ENCODE measurements at places on chromosomes 12 and 14. TPM values are rescaled to one million over a fixed set of nuclear protein-coding genes. Genes with fewer than 3 reads are reported as not detected.

- DNase-seq: no peak
Measured at GRCh38 chr14:63878792-63879191, 26.0 kb downstream of the SYNE2 start.

ADAMTS20 gene
- total RNA-seq: 0.09 TPM

- no peak for DNase-seq
Measured at GRCh38 chr14:80364274-80364673, 153.0 kb upstream of the DIO2 start.

GRCh38 chr12:112514926-112515642, 96.3 kb downstream of the PTPN11 start:
- no peak for DNase-seq

DNA sequence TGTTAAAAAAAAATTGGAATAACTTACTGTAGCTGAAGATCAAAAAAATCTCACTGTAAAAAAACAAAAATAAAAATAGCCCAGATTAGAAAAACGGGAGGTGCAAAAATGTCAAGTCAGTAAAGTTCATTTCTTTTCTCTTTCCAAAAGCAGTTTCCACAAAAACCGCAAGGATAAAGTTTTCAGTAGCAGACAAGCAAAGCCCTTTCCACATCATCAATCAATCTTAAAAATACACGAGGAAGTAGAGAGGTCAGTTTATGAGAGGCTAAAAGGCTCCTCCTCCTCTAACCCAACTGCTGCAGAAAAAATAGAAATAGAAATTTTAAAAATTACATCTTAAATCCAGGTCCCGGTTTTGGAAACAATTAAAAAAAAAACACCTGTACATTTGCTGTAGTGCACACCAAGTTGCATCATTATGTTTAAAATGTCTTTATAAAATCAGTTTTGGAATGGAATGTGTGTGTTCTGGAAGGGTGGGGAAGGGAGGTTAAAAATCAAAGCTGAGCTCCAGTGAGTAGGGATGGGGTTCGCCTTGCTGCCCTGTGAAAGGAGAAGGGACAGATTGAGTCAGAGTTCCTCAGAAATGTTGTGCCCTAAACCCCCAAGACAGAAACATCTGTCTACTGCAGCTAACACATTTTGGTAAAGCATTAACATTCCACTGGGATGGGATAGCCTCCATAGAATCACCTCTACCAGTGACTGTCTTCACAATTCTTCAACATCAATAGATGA, 5.8 kb downstream of the HNRNPC start:
- no peak for DNase-seq

DNA sequence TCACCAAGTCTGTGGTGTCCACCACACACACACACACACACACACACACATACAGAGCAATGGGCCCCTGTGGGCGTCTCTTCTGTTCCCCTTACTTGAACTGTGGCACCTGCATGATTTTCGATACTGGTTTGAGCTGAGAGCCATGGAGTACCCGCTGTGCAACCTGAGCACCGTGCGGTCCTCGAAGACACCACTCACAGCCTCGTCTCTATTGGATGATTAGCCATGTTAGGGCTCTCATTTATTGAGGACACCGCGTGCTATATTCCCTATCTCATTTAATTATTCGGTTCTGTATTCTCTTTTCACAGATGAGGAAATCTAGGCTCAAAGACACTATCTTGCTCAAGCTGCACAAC, 623 bp upstream of the C14orf132 start:
- no peak for DNase-seq

All from thymus (tissue), 14 donors.